Right cardiac atrium (tissue), 5 donors: ENCODE measurements at places on chromosomes 5 and 9. TPM values are rescaled to one million over a fixed set of nuclear protein-coding genes. Genes with fewer than 3 reads are reported as not detected.

DNA sequence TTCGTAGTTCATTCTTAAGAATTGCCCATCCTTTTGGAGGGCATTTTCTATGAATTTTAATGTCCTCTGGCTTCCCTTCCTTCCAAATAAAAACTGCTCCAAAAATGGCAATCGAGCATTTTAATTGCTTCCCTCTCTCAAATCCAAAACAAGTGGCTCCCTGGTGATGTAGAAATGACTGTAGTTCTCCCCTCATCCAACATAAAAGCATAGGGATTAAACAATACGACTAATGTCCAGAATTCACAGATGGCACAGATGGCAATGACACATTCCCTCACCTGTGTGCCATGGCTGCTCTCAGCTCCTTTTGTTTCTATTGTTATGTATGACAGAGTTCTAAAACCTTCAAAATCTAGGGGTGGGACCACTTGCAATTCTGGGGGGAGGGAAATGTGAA lies 417.3 kb downstream of the RAB3C start:
- DNase-seq, result no peak

DNA sequence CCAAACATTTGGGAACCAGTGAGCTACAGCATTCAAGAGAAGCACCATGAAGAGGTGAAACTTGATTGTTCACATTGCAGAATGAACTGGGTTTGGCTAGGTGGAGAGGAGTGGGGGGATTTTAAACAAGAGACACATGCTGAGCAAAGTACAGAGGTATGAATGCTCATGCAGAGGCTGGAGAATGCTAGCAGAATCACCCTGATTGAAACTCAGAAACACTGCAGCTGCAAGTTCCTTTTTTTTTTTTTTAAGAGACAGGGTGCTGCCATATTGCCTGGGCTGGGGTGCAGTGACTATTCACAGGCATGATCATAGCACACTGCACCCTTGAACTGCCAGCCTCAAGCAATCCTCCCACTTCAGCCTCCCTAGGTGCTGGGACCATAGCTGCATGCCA lies 35.1 kb downstream of the DENND1A start:
- no peak for DNase-seq

The NUTM2G gene
- total RNA-seq, result not detected

The PCDHGA2 gene
- total RNA-seq, result 7.1 TPM

DNA sequence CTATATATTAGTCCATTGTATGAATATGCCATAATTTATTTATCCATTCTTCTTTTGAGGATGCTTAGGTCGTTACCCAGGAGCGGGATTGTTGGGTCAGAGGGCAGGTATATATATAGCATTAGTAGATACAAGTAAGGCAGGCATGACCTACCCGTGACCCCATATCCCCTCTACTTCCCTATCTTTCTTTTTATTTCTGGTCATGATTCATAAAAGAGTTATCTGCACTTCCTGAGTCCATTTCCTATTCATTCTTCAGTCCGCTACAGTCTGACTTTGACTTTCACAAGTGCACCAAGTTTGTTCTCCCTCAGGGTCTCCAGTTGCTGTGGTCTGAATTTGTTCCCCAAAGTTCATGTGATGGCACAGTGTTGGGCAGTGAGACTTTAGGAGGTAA lies 6.9 kb downstream of the RHOBTB3 start:
- DNase-seq, result no peak

The NMUR2 gene
- not detected for total RNA-seq

- DNase-seq, result no peak
These were observed 37.3 kb downstream of the DMGDH start for GRCh38 chr5:79032031-79032695.

DNA sequence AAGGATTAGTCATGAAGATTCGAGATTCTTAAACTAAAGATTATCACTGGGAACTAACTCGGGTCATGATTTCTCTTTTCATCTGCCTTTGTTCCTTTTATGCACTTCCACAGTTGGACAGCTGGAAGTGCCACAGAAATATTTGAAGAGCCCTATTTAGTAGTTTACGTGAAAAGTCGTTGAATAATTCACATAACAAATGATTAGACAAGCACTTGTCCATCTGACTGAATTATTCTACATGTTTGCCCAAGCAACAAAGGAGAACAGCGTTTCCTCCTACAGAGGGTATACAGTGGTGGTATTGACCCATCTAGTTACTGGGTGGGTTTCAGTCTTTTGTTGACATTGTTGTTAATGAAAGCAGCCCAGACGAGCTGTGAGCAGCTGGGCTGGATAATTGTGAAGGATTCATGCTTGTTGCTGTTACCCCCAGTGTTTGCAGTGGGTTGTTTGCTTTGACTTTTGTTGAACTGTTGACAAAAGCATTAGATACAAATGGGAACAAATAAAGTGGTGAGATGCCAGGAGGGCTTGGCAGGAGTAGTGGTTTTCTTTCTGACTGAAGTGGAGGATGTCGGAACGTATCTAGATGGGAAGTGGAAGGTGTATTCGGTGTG lies 96.2 kb downstream of the TLE4 start:
- DNase-seq, result no peak

GRCh38 chr5:67748165-67748690 lies 467.3 kb upstream of the PIK3R1 start:
- no peak for DNase-seq

The PCDH12 gene
- total RNA-seq, result 4.1 TPM

The KCNN2 gene
- 10.4 TPM for total RNA-seq

GRCh38 chr5:168592014-168592368 lies 12.8 kb upstream of the PANK3 start:
- peak; percentile 46 for DNase-seq

DNA sequence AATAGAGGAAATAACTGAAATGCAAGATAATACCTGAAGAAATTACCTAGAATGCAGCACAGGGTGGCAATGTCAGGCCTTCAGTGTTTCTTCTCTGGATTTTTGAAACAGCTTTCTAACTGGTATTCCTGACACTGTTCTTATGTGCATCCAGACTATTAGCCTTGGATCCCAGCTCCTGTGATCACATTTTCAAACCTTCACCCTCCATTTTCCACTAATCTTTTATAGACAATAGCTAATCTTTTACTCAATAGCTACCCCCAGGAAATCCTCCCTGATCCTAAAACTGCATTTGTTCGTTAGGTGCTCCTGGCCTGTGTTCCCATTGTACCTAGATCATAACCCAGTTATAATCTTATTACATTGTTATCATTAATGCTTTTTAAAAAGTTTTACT lies 101.5 kb upstream of the DHFR start:
- DNase-seq, result no peak

The ALDOB gene
- 0.40 TPM for total RNA-seq
